ENCODE measurements at places on chromosomes 5 and 9.

- DNase-seq, result peak; percentile 36
Measured at GRCh38 chr5:149063017-149063687, at the start of gene SH3TC2. Gene SH3TC2 (minus strand): TSS chr5:149063062. CDS start chr5:149063022, 40 bp downstream.

DNA sequence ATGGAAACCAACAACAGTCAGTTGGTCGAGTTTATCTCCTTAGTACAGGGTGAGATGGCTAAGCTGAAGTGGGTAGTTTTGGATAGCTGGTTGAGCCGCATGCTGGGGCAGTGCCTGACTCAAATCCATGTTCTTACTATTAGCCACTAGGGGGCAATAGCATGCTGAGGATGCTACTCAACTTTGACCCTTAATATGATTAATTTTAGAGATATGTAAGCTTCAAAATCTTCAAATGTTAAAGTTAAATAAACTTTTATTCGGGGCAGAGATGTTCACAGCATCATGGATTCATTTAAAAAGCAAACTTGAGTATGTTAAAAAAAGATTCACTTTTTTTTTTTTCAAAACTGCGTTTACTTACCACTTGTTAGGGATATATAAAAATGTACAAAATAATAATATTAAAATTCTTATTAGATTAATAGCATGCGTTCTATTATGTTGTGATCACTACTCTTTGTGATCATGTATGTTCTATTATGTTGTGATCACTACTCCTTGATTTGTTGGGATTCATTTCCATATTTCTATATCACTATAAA is 57.0 kb downstream of the C9orf153 start:
- DNase-seq, result peak; percentile 39

DNA sequence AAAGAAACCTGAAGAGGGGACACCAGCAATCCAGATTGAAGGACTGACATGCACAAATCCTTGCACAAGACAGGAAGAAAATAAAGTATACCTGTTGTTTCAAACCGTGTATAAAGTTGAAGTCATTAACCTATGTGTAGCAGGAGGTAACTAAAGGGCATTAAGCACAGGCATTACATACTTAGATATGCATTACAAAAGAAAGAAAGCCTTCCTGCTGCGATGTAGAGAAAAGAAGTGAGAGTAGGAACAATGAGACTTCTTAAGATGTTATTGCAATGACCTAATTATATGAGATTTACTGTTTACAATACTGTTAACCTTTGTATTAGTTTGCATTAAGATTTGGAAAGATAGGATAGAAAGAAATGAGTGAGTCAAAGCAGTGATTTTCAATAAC is 308.9 kb upstream of the PTPRD start:
- no peak for DNase-seq

DNA sequence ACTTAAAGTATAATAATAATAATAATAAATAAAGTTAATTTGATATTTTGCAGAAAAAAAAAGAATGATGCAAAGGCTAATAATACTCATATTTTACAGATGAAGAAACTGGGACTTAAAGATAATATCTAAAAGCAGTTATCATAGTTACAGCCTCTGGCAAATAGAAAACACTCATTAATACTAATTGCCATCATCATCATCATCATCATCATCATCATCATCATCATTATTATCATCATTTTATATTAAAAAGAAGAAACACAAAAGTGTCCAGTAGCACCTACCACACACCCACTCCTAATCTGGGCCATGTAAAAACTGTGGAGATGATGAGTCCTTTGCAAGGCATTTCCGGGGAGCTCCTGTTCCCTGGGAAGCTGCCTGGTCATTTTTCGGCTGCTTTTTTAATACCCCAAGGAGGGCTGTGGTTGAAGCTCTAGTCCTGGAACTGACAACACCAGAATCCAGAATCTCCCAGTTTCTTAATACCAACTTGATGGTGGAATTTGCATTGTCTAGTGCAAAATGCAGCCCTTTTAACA is 70.8 kb downstream of the HTR4 start:
- DNase-seq, result no peak

- peak; percentile 90 for DNase-seq
Measured at GRCh38 chr5:135269931-135270421, 129.1 kb downstream of the MACROH2A1 start.

DNA sequence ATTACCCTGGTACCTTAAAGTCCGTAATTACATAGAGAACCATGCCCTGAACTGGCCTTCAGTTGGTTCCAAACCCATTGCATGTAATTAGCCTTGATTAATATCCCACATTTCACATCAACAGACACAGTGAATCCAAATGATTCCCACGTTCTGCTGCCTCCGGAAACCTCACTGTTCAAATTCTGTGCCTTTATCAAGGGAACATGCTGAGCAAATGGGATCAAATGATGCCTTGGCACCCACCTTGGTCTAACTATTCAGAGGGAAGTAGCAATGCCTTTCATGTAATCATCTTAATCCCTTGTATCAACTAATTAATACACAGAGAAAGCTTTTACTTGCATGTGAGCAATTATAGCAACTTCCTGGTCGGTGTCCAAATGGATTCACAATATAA is 100.6 kb downstream of the EFNA5 start:
- no peak for DNase-seq

DNA sequence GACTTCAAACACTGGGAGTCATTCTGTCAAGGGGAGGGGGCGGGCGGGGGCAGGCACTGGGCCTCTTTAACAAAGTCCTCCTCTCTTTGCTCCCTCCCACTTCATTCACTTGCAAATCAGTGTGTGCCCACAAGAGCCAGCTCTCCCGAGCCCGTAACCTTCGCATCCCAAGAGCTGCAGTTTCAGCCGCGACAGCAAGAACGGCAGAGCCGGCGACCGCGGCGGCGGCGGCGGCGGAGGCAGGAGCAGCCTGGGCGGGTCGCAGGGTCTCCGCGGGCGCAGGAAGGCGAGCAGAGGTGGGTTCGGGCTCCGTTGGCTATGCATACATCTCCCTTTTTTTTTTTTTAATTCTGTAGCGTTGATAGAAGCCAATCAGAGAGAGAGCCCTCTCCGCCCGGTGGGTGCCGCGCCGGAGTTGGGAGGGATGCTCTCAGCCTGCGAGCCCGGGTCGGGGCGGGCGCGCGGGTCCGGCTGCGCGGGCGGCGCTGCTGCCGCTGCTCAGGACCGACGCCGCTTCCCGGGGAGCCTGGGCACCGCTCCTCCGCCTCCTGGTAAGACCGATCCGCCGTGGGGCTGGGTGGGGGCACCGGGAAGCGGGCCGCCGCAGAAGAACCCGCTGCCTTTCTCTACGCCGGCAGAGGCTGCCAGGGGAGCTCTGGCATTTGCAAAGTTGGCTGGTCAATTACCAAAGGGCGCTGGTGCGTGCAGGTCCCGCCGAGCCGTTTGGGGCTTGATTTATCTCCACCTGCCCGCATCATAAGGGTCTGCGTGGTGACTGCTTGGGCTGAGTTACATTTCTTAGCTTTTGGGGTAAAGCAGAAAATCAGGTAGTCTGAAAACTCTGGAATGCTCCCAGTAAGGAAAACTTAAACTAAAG is at the start of gene CDH6:
TSS of gene CDH6 (plus strand) at position 96 of the 877 bp plus-strand sequence. CDS start 73,788 bp downstream, outside the sequence.
- no peak for DNase-seq

DNA sequence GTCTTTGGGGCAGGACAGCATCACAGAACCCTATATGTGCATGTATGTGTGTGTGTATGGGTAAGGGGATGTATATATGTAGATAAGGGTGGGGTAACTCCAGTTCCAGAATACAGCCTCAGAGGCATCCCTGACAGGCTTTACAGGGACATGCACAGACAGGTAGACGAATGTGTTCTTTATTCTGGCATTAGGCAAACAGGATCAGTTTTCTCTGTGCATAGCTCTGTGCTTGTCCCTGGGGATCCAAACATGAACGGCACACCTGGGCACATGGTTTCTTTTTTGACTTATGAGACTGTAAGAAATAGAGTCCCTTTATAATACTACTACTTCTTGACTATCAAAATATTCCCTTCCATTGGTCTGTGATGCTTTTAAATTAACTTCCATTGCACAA is 120.6 kb downstream of the TRIO start:
- DNase-seq, result no peak

- DNase-seq, result no peak
Measured at GRCh38 chr9:86135371-86135770, 36.0 kb upstream of the GOLM1 start.

GRCh38 chr5:158920736-158921135 is 179.0 kb downstream of the EBF1 start:
- DNase-seq, result no peak

GRCh38 chr5:77635917-77636640 is 2.4 kb downstream of the OTP start:
- no peak for DNase-seq

GRCh38 chr5:21765406-21765805 is 1087.7 kb downstream of the CDH12 start:
- DNase-seq, result no peak

- peak; percentile 92 for DNase-seq
Measured at GRCh38 chr9:121021301-121021700, 28.8 kb downstream of the C5 start.

- peak; percentile 23 for DNase-seq
Measured at GRCh38 chr9:115306865-115307264, 188.9 kb upstream of the TNC start.

DNA sequence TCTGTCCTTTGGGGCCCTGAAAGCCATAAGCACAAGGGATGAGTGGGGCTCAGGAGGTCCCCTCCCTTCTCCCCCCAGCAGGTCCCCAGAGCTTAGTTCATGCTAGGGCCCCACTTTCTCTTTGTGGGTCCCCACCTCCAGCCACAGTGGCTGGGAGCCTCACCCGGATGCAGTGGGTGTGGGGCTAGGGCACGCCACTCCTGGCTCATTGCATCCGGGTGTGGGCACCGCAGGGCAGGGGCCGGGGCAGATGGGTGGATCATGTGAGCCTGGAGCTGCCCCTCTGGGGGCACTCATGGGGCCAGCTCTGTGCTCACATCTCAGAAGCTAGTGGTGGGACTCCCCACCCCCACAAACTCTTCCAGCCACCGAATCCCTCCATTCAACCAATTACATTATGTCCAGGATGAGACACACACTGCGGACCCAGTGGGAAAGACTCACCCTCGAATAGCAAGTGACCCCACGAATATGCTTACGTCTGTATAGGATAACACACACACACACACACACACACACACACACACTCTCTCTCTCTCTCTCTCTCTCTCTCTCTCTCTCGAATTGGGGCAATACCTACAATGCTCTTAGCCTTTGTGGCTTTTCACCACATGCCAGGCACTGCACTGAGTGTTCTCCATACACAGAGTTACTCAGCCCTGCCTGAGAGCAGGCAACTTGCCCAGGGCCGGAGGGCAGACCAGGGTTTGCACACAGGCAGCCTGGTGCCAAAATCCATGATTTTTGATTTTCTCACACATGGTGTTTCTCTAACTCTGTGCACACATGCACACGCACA is 16.8 kb upstream of the PHYKPL start:
- DNase-seq, result no peak

- no peak for DNase-seq
Measured at GRCh38 chr5:77355080-77355479, 137.0 kb downstream of the WDR41 start.

DNA sequence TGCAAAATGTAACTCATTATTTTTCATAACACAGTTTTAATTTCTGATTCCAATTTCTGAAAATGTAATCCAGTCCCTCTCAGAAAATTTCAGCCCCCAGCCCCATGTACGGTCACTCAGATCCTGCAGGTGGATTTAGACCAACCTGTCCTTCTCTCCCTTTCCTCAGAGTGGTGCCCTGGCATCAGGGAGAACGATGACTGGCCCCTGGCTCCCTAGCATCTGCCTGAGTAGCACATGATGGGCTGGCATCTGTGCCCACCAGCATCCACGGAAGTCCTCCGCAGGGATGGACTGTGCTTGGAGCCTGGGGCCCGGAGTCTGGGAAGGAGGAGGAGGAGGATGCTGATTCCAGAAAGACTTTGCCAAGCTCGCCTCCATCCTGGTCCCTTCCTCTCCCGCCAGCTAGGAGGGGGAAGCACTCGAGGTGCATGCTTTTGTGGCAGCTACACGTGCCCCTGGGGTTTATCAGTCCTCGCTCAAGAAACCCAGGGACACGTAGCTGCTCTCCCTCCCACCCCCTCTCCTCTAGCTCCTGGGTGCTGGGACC is 54.4 kb upstream of the RUFY1 start:
- no peak for DNase-seq

GRCh38 chr5:129125819-129126218 is 31.3 kb downstream of the ISOC1 start:
- no peak for DNase-seq

GRCh38 chr9:105455836-105456475 is 8.1 kb downstream of the FSD1L start:
- no peak for DNase-seq

DNA sequence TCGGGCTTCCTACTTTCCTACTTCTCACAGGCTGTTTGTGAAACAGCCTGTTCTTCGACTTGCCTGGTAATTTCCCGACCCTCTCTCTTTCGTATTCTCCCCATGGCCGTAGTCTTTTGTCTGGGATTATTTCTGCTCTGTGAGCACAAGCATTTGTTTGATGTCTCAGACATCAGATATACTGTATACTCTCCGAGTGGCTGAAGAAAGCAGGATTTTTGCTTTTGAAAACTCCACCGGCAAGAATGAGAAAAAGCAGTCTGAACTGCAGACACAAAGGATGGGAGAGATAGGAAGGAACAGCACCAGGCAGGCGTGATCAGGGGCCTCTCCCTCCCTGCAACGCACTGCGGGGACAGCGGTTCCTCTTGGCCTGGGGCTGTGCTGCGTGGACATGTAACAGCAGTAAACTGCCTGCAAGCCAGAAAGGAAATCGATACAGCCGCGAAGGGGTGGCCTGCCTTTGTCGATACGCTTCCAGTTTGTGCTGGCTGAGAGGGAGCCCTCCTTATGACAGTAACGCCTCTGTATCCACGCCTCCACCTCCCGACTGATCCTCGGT is 313.9 kb upstream of the TLE4 start:
- peak; percentile 15 for DNase-seq

- DNase-seq, result no peak
Measured at GRCh38 chr9:100229561-100229960, 123.2 kb downstream of the TEX10 start.

DNA sequence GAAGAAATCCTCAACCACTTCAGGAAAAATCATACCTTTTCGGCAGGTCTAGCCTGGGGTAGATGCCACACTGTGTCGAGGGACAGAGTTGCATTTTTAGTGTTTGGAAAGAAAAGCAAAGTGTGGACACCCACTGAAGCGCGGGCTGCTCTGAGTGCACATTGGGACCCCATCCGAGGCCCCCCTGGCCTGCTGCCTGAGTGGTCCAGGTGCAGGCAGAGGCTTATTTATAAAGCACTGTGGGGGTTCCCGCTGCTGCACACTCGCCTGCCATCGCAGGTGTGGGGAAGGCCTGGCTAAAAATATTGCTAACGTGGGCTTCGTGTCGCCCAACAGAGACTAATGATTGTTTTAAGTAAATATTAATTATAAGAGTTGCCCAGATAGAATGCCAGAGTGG is 119.4 kb downstream of the CRB2 start:
- DNase-seq, result no peak

GRCh38 chr5:116892993-116893392 is 318.4 kb upstream of the SEMA6A start:
- no peak for DNase-seq

- no peak for DNase-seq
Measured at GRCh38 chr5:17269201-17269600, 51.8 kb downstream of the BASP1 start.
